Caudate nucleus (tissue), 63 donors: ENCODE measurements at places on chromosomes 13 and 19.

GRCh38 chr13:112181336-112182067, 114.6 kb downstream of the SOX1 start:
- no peak for DNase-seq

- no peak for DNase-seq
Measured at GRCh38 chr13:96003304-96003703, 49.9 kb downstream of the UGGT2 start.

DNA sequence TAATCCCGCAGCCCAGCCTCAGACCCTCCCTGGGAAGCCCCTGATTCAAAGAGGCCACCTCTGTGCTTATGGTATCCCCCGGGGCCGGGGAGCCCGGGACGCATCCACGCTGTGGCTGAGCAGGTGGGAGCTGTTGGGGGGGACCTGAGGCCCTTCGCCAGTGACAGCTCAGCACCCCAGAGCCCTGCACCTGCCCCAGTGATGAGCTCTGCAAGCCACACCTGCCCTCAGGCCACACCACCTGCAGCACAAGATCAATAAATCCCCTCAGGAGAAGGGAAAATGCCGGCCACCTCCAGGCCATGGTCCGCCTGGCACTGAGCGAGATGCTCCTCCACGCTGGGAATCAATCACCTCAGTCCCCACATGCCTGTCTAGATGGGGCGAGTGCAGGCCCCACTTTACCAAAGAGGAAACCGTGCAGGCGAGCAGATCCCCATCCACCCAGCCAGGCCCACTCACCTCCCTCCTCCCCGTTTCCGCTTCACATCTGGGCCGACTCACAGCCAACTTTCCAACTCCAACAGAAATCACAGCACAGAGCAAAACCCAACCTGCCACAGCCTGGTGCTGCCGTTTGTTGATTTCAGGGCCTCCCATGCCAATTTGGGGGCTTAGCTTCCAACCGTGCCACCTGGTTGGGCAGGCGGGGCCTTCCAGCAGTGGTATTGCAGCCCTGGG, 12.8 kb downstream of the MOB3A start:
- no peak for DNase-seq

- no peak for DNase-seq
Measured at GRCh38 chr13:25463496-25463895, 91.7 kb downstream of the ATP8A2 start.

GRCh38 chr13:73732350-73732749, 401.9 kb downstream of the KLF12 start:
- DNase-seq, result no peak

DNA sequence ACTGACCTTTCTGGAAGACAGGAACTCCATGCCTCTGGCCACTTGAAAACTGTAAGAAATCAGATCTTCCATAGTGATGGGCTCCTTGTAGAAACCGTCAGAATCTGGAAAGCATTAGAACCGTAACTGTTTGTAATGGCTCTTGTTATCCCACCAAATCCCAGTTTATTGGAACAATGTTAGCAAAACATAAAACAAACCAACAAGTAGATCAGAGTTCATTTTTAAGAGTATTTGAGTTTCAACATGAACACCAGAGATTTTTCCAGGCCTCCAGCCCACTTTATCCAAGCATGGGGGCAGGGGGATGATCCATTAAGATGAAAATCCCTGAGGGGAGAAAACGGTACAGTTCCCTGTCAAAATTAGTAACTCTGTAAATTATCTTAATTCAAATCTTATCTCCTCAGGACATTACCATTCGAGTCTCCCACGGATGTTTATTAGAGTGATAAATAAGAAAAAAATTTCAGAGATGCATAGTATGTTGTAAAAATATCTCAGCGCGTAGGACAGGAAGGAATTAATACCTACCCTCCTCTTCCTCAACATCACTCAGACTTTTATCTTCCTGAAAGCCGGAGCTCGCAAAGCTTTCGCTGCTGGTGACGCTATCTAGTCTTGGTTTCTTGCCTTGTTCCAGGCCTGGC, 172.5 kb downstream of the FLT1 start:
- no peak for DNase-seq

GRCh38 chr13:46575818-46576221, 22.9 kb downstream of the LRCH1 start:
- DNase-seq, result no peak

GRCh38 chr19:33055718-33056117, 9.0 kb downstream of the RHPN2 start:
- no peak for DNase-seq

- no peak for DNase-seq
Measured at GRCh38 chr13:109101550-109102144, 472.2 kb downstream of the MYO16 start.

DNA sequence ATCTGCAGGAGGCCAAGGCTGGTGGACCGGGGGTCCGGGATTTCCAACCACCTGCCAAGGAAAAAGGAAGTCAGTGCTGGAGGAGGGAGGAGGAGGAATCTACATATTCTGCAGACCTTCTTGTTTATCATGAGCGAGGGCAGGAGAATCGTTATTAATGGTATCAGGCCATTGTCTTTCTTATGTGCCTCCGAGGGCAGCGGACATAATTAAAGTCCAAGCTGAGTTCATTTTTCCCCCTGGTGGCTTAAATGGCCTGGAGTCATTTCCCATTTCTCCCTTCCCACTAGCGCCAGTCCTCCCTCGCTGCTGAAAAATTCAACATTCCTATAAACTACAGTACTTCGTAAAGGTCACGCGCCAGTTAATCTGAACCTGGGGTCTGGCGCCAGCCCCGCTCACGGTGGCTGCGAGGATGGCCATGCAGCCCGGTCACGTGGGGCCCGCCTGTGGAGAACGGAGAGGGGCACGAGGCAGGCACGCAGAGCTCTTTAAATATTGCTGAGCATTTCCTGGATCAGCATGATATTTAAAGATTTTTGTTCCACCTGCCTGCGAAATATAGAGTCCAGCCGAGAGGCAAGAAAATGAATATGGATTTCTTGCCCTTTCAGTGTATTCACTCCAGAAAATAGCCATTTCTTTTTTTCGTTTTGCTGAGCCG, 85.2 kb upstream of the PCDH8 start:
- no peak for DNase-seq

DNA sequence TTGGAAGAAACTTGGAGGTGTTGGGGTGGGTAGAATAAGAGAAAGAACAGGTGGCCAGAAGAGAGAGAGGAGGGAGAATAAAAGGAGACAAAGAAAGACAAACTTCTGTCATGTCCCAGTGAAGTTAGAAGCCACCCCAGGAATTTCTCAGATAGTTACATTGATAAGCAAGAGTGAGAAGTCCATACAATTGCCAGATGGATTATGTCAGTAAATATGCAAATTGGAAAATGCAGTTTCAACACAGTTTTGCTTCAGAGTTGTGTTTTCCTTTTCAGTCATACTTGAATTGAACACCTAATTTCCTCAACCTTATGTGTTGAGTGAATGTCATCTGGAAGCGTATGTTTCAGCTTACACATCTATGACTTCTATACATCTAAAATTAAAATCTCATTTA, 139.2 kb downstream of the RXFP2 start:
- no peak for DNase-seq

DNA sequence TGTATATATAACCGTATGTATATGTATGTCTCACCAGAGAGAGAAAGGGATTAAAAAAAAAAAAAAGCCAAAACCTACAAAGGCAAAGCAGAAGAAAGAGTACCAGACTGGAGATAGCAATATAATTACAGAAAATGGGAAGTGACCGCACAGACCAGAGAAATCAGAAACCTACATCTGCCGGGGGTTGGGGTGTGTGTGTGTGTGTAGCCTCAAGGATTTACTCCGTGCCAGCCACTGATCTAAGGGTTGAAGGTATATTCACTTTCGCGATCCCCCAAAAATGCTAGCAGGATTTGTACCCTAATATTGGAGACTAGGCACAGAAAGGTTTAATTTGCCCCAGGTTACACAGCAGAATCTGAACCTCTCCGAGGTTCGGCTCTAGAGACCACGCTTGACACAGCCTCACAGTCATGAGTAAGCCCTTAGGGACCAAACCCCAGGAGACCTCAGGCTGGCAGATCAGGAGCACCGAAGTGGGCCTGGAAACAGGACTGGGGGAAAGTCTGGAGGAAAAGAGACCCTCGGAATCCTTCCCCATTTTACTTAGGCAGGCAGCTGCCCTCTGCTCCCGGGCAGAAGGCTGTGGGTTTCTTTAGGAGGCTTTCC, 14.8 kb downstream of the ARL11 start:
- DNase-seq, result no peak

DNA sequence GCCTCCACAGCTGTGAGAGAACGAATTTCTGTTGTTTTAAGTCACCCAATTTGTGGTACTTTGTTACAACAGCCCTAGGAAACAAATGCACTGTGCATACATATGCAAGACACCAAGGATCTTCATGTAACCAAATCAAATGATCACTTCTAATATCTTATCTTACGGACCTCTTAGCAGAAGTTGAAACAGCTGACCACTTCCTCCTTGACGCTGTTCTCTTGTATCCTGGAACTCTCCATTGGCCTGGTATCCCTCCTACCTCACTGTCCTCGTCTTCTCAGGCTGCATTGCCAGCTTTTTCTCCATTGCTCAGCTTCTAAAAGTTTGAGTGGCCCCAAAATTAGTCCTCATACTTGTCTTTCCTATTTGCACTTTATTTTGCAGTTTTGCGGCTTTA, 200.4 kb downstream of the DLEU7 start:
- no peak for DNase-seq

- no peak for DNase-seq
Measured at GRCh38 chr13:108407495-108407894, 138.0 kb downstream of the TNFSF13B start.

DNA sequence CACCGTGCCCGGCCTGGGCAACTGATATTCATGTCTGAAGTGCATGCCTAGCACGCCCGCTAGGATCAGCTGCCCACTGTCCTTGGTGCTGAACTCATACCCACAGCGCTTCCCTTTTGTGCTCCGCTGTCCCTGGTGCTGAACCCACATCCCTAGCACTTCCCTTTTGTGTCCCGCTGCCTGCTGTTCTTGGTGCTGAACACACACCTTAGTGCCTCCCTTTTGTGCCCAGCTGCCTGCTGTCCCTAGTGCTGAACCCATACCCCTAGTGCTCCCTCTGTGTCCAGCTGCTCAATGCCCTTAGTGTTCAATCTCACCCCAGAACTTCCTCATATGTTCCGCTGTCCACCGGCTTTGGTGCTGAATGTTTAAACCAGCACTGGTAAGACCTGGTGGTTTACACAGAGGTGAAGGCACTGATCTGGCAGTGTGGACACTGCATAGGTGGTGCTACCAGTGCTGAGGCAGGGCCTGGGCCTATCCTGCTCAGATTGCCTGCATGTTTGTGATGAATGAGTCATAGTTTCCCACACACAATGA, 26.3 kb upstream of the SIGLEC11 start:
- peak; percentile 46 for DNase-seq

GRCh38 chr13:101712026-101712348, 259.5 kb downstream of the ITGBL1 start:
- no peak for DNase-seq

DNA sequence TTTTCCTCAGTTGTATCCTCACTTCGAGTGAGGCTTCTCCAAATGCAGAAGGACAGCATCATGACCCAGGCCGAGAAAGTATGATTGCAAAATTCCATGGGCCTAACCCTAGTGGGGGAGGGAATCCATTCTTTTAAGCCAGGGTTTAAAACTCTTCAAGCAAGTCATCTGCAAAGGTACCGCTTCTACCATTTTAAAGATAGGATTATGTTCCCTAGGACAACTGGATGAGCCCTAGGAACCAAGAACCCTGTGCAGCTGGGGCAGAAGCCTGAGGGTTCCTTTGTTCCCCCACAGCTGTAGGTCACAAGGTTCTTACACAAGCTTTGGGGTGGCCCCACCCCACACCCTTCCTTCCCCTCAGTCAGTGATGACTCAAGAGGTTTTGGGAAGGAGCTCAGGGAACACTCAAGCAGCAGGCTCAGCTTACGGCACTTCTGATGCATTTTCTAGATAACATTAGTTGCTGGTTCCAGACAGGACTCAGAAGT, 13.5 kb downstream of the ARL11 start:
- no peak for DNase-seq

GRCh38 chr19:21588065-21588601, 82.7 kb downstream of the ZNF429 start:
- DNase-seq, result no peak

DNA sequence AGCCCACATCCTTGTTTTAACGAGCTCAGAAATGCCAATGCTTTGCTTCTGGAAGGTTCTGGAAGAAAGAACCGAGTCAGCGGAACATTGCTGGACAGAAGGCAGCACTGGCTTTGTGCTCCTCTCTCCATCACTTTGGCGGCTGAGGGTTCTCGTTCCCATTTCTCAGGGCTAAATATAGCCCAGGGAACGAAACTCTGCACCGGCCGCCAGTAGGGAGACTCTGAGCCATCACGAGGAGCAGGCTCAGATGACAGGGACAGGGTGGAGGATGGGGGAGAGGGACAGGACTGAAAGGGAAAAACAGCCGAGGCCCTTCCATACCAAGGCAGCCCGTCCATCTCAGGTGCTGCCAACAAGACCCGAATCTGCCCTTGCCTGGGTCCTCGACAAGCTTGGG, 166.4 kb downstream of the CACNA1A start:
- no peak for DNase-seq

- DNase-seq, result no peak
Measured at GRCh38 chr19:56476093-56476492, 1.1 kb downstream of the ZNF667 start.
